ENCODE measurements at places on chromosomes 2 and 18.

DNA sequence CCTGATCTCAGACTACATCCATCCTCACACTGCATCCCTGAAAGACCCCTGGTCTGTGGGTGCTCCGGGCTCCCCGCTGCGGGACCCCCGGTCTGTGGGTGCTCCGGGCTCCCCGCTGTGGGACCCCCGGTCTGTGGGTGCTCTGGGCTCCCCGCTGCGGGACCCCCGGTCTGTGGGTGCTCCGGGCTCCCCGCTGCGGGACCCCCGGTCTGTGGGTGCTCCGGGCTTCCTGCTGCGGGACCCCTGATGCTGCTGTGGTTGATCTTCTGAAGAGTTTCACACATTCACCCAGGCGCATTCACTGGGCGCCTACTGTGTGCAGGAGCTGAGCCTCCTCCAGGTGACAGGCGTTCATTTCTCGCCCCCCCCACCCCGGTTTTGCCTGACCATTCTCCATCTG is 162.7 kb upstream of the SALL3 start:
- DNase-seq: no peak

- no peak for DNase-seq
Measured at GRCh38 chr2:121858847-121859246, 103.4 kb downstream of the TSN start.

DNA sequence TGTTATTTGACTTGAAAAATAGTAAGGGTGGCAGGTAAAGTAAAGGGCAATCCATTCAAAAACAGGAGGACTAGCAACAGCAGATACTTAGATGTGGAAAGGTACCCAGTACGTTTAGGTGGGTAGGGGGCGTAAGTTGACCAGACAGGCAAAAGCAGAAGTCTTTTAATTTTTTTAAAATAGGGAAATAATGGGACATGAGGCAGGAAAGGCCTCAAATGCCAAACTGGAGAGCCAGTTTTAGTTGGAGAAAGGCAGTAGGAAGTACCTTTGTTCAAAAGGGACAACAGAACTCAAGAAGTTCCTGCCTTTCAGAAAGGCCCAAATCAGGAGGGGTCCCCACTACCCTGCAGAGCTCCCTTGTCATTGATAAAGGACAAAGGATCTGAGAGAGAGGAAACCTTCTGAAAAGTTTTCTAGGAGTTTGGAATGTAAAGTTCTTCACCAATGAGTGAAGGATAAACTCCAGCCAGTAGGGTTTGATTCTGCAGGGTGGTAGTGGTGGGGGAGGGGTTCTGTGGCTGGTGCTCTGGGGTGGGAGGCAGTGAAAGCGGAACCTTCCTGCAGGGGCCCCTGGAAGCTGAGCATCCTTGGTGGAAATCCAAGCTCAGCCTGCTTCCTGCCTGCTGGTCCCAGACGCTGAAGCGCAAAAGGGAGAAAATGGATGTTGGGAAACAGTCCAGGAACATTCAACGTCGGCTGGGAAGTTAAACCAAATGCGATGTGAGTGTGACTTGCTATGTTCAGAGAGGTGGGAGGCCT is 40.1 kb downstream of the TMEM17 start:
- no peak for DNase-seq

- DNase-seq: peak; percentile 39
Measured at GRCh38 chr2:32135409-32135808, 30.3 kb upstream of the SLC30A6 start.

GRCh38 chr18:48842259-48843061 is 108.3 kb downstream of the SMAD7 start:
- peak; percentile 55 for DNase-seq

- DNase-seq: no peak
Measured at GRCh38 chr2:65076345-65076710, 20.1 kb downstream of the CEP68 start.
